Osteoblast (primary cell): ENCODE measurements at places on chromosomes 6 and 20.

GRCh38 chr20:59746155-59746554 lies 141.8 kb downstream of the PHACTR3 start:
- DNase-seq: no peak

DNA sequence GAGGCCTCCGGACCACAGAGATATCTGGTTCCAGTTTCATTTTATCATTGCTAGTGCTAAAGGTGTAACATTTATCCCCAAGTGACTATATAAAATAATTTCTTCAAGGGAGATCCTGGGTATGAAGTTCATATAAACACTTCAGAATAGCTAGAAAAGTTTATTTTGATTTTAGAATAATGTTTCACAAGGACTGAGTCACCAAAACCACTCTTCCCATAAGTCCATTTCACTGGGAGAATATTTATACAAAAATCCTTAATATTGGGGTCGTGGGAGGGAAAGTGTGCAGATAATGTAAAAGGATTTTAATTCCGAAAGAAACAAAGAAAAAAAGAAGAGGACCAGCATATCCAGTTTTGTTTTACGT lies 128.1 kb downstream of the ISM1 start:
- no peak for DNase-seq

DNA sequence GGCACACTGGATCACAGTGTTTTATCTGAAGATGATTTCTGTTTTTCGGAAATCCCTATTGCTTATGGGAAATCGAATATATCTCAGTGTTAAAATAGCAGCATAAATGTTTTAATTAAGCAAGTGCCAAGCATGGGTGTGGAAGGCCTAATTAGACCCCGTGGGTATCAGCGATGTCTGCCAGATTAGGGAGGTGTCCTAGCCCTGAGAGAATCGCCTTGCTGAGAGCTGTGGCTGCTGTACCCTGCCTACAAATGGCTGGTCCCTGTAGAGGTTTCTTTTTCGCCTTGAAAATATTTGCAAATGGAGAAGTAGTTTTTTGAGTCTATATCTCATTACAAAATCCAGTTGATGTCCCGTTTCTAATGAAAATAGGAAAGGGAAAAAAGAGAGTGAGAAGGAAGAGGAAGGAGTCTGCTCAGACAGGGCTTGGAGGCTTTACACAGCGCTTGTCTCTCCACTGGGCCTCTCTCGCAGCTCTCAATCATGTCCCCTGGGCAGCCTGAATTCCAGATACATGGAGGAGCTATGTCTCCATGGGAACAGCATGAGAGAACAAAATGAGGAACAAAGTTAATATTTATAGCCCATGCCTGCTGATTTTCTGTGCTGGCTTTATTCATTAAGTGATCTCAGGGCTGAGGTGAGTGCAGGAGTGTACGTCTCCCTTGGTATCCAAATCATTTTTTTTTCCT lies 35.2 kb upstream of the BCLAF1 start:
- DNase-seq: no peak

DNA sequence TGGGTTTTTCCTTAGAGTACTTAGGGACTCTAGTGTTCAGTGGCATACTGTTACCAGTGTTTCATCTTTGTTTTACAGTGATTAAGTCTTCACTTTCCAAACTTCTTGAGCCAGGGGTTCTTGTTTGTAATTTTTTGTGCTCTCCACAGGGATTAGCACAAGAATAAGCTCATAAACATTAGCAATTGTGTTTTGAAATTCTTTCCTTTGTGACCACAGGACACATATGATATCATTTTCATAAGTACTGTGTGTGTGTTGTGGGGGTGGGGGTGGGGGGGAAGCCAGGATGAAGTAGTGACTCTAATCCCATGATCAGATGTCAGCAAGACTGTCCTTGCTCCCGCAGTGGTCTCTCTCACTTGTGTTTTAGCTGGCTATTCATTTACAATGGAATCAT lies 101.5 kb upstream of the SCP2D1 start:
- no peak for DNase-seq

- DNase-seq: no peak
These were observed 87.5 kb downstream of the TRERF1 start for GRCh38 chr6:42363926-42364849.
